ENCODE measurements at places on chromosomes 2 and 18.

GRCh38 chr2:134457353-134457752 is 203.5 kb downstream of the MGAT5 start:
- no peak for DNase-seq

- no peak for DNase-seq
Observed at GRCh38 chr2:231455222-231455621, 9.1 kb downstream of the NCL start.

DNA sequence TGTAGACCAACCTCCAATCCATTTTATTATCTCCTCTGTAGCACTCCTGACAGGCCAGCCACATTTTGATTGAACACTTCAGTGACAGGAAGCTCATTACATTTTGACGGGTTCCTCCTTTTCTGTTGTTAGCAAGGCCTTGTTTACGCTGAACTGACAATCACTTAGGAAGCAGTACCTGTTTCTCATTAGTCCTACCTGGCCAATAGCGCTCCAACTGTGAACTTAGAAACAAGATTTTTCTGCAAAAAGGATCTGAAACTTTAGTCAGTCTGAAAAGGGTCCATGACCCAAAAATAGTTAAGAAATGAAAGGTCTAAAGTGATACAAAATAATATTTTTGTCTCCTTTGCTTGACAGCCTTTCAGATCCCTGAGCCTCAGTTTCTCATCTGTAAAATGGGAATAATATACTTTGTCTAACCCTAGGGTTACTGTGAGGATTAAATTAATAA is 119.6 kb upstream of the MSTN start:
- peak; percentile 45 for DNase-seq

- DNase-seq: no peak
Observed at GRCh38 chr18:59052965-59053820, 86.5 kb upstream of the SEC11C start.

DNA sequence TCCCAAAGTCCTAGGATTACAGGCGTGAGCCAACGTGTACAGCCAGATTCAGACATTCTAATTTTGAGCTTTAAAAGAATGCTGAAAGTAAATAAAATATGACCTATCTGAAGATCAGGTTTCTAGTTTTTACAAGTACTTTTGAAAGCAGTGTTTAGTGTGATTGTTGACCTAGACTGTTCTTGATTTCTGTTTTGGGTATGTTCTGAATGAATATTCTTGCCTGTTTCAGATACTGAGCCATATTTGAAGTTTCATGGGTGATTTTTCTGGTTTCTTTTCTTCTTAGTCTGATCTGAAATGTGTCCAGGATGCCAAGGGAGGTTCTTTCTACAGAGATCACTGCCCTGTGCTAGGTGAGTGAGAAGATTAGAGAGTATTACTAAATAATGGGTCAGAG is 37.2 kb downstream of the MIB1 start:
- peak; percentile 5 for DNase-seq

DNA sequence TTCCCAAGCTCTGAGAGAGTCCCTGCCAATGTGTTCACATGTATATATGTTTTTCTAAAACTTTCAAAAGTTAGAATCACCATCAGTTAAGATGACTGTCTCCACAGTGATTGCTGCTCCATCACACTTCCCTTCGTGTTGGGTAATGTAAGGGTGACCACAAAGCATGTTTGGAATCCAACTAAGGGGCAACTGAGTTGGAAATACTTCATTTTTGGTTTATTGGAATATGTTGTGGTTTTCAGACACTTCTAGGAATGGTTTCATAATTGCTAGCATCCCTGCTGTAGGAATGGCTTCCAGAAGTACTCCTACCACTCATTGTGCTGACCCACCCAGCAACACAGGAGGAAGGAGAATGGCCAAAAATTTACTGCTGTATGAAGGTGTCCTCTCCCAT is 212.5 kb upstream of the GULP1 start:
- no peak for DNase-seq

GRCh38 chr18:45066886-45067285 is 386.2 kb downstream of the SETBP1 start:
- no peak for DNase-seq

GRCh38 chr18:51498085-51498855 is 300.8 kb upstream of the MEX3C start:
- DNase-seq: no peak

- DNase-seq: peak; percentile 28
Observed at GRCh38 chr2:97011977-97012569, 25.7 kb upstream of the FAM178B start.

DNA sequence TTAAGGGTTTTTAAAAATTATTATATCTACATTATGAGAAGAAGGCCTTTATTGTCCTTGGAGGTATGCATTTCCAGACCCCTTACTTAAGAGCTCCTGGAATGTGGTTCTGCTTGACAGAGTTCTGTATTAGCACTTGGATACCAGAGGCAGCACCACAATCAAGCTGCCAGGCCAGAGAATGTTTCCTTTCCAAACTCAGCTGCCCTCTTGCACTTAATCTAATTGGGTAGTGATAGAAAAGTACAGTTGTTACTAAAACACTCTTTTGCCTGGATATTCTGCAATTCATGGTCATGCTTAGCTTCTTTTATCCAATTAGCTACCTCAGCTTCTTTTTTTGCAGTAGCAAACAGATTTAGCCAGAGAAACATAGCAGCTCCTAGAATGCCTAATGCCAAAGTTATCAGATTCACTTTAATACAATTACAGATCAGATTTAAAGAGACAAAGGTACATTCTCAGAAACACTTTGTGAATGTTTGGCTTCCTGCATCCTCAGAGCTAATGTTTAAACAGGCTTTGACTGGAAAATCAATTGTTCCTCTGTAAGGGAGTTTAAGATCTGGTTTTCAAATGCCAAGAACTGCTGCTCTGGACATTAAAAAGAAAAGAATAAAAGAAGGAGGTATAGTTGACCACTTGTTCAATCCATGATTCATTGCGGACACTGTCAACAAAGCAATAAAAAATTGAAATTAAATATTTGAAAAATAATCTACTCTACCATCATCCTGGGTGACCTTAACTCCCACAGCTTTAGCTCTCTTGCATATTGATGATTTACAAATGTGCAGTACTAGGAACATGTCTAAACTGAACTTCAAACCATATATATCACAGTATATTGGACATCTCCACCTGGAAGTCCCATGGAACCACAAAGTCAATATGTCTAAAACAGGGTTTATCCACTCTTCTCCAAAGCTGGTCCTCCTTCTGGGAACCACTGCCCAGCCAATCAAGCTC is 12.8 kb downstream of the NOSTRIN start:
- no peak for DNase-seq

DNA sequence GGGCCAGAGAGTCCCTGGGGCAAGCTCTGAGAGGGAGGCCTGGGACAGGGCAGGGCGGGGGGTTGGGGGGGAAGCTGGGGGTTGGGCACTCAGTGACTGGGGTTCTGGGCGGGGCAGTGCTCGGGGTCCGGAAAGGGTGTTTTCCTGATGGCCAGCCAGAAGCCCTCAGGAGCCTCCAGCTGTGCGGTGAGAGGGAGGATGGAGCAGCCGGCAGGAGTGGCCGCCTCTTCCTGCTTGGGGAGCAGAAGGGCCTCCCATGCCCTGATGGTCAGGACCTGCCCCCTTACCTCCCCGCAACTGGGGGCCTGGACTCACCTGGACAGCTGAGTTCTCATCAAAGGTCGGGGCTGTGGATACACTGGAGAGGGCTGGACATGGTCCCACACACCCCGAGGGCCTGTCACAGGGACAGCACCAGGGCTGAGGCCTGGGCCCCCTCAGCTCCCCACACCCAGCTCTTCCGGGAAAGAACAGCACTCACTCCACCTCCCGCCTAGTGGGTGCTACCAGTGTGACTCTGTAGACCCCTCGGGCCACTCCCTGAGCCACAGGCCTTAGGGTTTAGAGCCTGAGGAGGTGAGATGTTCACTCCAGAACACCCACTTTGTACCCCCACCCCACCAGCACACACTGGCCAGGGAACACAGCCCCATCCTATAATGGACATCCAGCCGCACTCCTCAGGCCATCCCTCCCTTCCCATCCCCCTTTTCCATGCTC is 6.7 kb downstream of the SFTPB start:
- no peak for DNase-seq

Measured in GM20000 (cell line).